ENCODE measurements at places on chromosomes 3 and 15. TPM values are rescaled to one million over a fixed set of nuclear protein-coding genes. Genes with fewer than 3 reads are reported as not detected.

GRCh38 chr3:157329551-157329950 lies 107.1 kb upstream of the PTX3 start:
- DNase-seq: no peak
- no peaks in the 10 kb centered on the region for H3K27me3 ChIP-seq
- no peak overlapping the region for H3K27ac ChIP-seq
- no peaks in the 10 kb centered on the region for H3K4me1 ChIP-seq

The SI gene
- not detected for total RNA-seq

GRCh38 chr3:61358364-61358763 lies 107.1 kb upstream of the FHIT start:
- H3K4me1 ChIP-seq: no peaks in the 10 kb centered on the region
- H3K4me3 ChIP-seq: no peak overlapping the region
- no peaks in the 10 kb centered on the region for H3K27me3 ChIP-seq
- peak; percentile 89 for DNase-seq
- no peak overlapping the region for H3K27ac ChIP-seq

GRCh38 chr3:463252-464192 lies 267.0 kb downstream of the CHL1 start:
- no peak overlapping the region for H3K27ac ChIP-seq
- no peaks in the 10 kb centered on the region for H3K4me1 ChIP-seq
- DNase-seq: no peak
- H3K36me3 ChIP-seq: no peaks in the 10 kb centered on the region
- H3K27me3 ChIP-seq: no peaks in the 10 kb centered on the region

The TWF2 gene
- 40.5 TPM for total RNA-seq
